Activated CD4-positive, alpha-beta T cell treated with anti-CD3 and anti-CD28 coated beads, Interleukin-2, amount 10 ng/mL, durations not matched to agents 24 days and 14 days (primary cell): ENCODE measurements at places on chromosomes 13 and 19. TPM values are rescaled to one million over a fixed set of nuclear protein-coding genes. Genes with fewer than 3 reads are reported as not detected.

The TYROBP gene
- total RNA-seq: not detected in 2 replicates

The POGLUT2 gene
- total RNA-seq: 13.2 and 15.6 TPM in 2 replicates

The DCT gene
- total RNA-seq: 0.05 TPM in 1 of 2 replicates, not detected in the other

The OSCAR gene
- total RNA-seq: 0.17 and 0.26 TPM in 2 replicates

DNA sequence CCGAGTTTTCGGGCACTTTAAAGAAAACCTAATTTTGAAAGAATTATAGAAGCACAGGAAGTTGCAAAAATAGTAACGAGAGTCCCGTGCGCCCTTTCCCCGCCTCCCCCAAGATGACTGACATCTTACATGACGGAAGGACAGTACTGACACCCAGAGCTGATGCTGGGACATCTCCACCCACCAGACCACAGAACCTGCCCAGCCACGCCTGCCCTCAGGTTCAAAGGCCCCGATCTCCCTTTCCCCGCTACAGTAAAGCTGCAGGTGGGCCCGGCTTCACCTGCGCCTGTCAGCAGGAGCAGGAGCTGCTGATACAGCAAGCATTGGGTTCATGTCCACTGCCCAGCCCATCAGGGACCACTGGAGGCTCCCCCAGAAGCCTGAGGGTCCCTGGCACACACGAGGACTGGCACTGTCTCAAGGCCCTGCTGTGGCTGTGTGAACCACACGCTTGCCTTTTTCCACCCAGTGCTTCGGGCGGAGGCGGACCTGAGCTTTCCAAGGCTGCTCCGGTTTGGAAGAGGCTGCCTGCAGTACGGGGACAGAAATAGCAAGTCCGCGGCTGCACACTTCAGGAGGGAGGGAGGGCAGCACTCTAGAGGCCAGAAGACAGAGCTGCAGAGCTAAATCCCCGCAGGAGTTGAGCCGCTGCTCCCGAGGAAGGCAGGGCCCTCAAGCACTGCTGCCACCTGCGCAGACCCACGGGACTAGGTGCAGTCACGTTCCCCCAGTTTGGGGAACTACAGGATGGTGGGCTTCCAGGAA, 8.7 kb downstream of the MAP2K2 start:
- peak; percentile 90 for DNase-seq

- DNase-seq: no peak
Measured at GRCh38 chr19:47429140-47429793, 9.9 kb upstream of the MEIS3 start.

GRCh38 chr19:33919291-33919690, 122.6 kb downstream of the KCTD15 start:
- DNase-seq: no peak

GRCh38 chr13:62173958-62174357, 758.3 kb upstream of the PCDH20 start:
- DNase-seq: no peak

GRCh38 chr19:41701401-41702075, 6.9 kb upstream of the CEACAM5 start:
- DNase-seq: no peak

- no peak for DNase-seq
Measured at GRCh38 chr13:68667863-68668262, 1437.7 kb upstream of the PCDH9 start.

DNA sequence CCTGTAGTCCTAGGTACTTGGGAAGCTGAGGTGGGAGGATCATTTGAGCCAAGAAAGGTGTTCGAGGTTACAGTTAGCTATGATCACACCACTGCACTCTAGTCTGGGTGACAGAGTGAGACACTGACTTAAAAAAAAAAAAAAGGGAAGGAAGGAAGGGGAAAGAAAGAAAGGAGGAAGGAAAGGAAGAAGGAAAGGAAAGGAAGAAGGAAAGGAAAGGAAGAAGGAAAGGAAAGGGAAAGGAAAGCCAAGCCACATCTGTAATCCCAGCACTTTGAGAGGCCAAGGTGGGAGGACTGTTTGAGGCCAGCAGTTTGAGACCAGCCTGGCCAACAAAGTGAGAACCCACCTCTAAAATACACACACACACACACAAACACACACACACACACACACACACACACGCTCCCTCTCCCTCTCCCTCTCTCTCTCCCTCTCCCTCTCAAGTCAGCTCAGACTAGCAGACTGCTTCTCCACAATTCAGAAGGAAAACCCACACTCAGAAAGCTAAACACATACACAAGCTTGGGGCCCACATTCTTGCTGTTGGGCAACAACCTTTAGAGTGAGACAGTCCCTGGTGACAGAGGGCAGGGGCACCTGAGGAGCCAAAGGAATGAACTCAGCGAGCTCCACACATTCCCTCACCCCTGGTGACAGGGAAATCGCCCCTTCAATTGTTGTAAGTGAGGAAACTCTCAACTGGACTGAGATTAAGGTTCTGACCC, 2.7 kb downstream of the ZNF709 start:
- no peak for DNase-seq

- peak; percentile 56 for DNase-seq
Measured at GRCh38 chr19:50509366-50509765, 1.6 kb downstream of the JOSD2 start.
